ENCODE measurements at places on chromosomes 3 and 15. TPM values are rescaled to one million over a fixed set of nuclear protein-coding genes. Genes with fewer than 3 reads are reported as not detected.

SLC2A2 gene
- total RNA-seq, result not detected

GPR176 gene
- total RNA-seq, result 2.4 TPM

CD86 gene
- total RNA-seq, result 6.6 TPM

SEMA3F gene
- total RNA-seq, result 58.5 TPM

TRIM42 gene
- total RNA-seq, result not detected

GHRL gene
- not detected for total RNA-seq

GRM7 gene
- not detected for total RNA-seq

COL6A6 gene
- not detected for total RNA-seq
